Hepatocyte (in vitro differentiated cells): ENCODE measurements at places on chromosomes 2 and 18.

- no peak for DNase-seq
Measured at GRCh38 chr2:28314968-28315367, 77.7 kb upstream of the FOSL2 start.

GRCh38 chr2:8252997-8253694 lies 428.7 kb upstream of the ID2 start:
- no peak for DNase-seq

DNA sequence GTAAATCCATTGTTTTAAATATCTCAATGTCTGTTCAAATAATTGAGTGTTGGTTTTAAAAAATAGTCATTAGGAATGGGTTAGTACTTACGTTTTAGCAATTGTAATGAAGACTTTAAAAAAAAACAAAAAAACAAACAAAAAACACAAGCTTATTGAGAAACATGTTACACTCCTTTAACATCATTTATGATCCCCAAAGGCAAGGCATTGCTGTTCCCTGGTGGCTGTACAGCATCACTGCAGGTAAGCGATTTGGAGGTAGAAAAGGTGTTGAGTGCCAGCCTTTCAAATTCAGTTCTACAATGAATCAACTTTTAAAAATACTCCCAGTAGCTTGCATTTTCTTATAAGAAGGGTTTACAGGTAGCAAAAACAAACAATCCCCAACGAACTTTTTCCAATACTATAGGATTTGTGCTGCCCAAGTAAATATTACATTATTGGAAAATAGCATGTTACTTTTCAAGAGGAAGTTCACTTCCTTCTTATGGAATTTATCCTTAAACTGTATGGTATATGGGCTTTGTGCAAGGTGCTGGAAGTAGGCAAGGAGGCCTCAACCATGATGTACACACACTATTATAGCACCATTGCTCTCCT lies 27.5 kb downstream of the CNRIP1 start:
- DNase-seq, result peak; percentile 48

DNA sequence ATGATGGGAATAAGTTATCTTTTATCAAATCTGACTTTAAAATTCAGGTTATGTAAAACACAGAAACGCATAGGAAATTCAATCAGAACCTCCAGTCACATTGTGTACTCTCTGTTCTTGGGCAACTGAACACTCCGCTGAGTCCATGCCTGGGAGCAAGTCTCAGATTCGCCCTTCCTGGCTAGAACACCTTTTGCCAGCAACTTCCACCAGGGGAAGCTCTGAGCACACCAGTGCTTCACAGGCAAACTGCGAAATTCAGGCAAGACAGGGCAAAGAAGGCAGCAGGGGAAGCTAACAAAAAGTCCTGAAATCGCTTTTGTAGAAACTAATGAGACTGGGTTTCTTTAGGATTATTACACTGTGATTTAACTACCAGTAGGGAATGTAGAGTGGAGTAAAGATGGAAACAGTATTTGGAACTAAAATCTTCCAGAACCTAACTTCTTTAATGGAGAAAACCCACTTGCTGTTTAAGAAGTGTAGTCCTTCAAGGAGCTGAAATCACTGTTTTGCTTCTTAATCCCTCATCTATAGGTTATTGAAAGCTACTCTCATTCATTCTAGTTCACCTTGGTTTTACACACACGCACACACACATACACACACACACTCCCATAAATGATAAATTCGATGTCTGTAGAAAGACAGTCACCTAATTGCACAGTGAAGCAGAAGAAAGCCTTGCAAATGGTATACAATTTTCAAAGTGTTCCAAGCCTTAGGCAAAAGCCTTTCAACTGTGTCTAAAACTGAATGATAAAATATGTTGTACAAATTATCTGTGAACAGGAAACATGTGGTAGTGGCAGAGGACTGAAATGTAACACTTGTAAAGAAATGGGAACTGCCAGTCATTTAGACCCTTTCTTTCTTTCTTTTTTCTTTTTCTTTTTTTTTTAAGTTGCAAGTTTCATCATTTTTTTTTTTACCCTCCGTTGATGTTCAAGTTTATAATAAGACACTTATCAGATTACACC lies 214.5 kb downstream of the TMEM182 start:
- DNase-seq, result peak; percentile 76

DNA sequence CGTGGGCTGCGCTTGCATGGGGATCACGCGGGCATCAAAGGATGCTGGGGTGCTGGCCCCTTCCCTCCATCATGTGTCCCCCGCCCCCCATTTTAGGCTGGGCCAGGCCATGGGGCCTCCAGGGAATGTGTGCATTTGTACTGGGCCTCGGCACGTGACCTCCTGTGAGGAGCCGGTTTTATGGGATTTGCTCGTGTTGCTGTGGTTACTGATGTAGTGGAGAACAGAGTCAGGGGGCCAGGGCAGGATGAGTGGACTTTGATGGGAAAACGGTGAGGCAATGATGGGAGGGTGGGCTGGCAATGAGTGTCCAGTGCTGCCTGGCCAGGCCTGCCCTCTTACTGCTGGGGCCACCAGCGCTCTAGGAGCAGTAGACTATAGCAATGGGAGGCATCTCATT lies 257.7 kb downstream of the LOXHD1 start:
- no peak for DNase-seq

DNA sequence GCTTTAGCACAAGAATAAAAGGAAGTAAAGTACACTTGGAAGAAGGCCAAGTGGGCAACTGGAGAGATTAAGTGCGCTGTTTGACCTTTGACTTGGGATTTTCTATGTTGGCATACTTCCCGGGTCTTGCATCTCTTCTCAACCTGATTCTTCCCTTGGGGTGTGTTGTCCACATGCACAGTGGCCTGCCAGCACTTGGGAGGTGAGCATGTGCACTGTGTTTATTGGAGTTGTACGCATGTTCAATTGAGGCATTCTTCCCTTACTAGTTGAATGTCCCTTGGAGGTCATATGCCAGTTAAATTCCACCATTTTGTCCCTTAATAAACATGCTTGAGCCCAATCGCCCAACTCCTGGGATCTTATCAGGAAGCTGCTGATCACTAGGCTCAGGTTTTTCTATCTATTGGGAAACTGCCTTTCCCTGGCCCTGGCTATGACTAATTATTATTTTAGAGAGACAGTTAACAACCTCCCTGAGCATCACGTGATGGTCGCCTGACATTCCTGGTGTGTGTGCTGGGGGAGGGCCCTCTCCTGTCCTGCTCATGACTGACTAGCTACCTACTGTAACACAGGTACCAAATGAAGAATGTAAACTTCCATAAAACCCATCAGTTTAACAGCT lies 62.5 kb upstream of the RAPGEF4 start:
- DNase-seq, result peak; percentile 59

GRCh38 chr18:57780706-57781347 lies 22.3 kb downstream of the ATP8B1 start:
- no peak for DNase-seq

DNA sequence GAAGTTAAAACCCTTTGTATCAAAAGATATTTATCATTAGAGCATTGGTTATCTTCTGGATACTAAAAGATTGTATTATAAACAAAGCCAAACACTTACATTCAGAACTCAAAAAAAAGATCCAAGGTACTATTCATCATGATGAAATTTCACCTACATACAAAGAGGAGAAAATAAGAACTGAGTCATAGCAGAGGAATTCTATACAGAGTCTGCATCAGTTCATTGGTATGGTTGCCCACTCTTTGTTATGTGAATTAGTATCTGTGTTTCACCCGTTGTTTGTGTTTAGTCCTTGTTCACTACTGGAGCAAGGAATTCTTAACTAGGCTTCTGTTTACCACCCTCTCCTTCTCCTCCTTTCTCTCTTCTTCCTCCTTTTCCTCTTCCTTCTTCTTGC lies 157.9 kb downstream of the LNPK start:
- no peak for DNase-seq

DNA sequence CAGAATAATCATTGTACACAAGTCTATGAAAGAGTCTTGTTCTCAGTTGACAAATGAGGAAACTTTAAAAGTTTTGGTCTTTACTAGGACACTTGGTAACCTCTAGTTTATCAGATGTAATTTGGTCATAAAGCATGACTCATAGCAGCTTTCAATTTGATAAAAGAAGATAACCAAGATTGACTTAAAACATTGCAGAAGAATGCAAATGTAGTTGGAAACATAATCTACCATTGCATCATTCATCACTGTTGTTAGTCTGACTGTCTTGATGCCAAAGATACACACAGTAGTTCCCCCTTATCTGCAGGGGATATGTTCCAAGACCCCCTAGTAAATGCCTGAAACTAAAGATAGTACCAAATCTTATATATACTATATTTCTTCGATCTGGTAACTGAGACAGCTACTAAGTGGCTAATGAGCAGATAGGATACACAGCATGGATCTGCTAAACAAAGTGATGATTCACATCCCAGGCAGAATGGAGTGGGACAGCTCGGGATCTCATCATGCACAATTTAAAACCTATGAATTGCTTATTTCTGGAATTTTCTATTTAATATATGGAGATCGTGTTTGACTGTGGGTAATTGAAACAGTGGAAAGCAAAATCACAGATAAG lies 131.4 kb upstream of the CCDC68 start:
- DNase-seq, result no peak

- DNase-seq, result no peak
Measured at GRCh38 chr2:119156891-119157773, 1.4 kb downstream of the C1QL2 start.

GRCh38 chr2:128260239-128261138 lies 58.2 kb downstream of the HS6ST1 start:
- peak; percentile 90 for DNase-seq

GRCh38 chr2:230879271-230879882 lies 14.6 kb downstream of the ITM2C start:
- DNase-seq, result peak; percentile 56

DNA sequence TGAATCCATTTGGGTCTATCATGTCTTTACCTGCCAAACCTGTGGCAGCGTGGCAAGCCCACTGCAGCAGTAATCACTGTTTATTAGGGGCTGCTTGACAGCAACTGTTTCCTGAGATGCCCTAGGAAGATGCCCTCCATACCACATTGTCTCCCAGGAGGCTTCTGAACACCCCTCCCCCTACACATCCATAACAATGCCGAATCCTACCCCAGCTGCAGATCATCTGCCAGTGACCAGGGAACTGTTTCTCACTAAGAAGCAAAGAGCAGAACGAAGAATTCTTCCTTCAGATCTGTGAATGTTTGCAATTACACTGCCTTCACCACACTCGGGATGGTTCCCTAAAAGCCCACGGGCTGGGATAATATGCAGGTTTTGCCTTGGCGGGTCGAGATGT lies 127.8 kb downstream of the VIT start:
- no peak for DNase-seq

DNA sequence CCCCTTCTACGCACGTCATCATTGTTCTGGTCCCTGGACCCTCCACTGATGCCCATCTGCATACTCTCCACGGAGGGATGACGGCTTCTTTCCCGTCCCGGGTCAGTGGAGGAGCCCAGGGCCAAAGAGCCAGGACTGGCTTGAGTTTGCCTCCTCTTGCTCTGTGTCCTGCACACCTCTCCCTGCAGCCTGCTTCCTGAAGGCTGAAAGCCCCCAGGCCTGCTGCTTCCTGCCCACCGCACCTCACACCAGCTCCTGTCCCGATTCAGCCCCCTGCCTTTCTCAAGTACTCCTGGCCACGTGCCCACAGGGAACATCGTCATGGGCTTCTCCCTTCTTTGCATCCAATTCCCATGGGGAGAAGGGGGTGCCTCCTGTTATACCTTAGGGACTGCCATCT lies 7.1 kb downstream of the ADCY3 start:
- no peak for DNase-seq

DNA sequence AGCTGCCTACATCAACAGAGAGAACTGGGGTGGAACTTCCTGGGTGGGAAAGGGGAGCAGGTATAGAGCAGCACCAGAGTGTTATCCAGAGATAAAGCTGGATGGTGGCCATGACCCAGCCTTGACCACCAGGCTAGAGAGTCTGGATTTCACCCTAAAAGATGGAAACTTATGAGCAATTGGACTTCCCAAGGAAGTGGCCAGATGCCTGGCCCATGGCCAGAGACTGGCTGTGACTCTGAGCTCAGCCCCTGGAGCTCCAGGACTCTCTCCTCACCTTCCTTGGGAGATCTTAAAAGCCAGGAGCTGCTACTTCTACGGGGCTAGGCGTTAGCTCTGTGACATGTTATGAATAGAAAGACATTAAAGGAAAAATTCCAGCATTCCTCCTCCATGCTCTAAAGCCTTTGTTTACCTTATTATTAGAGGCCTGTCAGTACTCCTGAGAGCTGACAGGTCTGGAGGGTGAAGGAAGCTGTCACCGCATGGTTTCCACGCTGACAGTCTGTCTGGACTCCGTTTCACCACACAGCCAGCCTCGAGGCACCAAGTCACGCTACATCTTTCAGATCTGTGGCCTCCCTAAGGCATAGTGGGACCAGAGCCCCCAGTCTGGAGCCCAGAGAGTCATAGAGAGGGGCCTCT lies 260.0 kb upstream of the SIX2 start:
- DNase-seq, result no peak

- no peak for DNase-seq
Measured at GRCh38 chr2:217609952-217610351, 392.8 kb downstream of the TNS1 start.

GRCh38 chr2:216735668-216736067 lies 40.3 kb upstream of the IGFBP5 start:
- no peak for DNase-seq

DNA sequence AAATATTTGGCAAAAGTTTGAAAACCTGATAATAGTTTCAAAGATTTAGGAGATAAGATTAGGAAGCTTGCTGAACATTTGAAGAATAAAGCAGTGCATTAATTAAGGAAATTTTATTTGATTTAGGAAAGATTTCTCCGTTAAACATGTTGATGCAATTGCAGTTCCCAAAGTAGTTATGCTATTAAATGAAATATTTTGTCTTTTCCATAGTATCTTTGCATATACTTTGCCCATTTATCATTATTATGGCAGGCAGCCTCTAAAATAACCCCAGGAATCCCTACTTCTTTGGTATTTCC lies 136.5 kb downstream of the MREG start:
- DNase-seq, result no peak

GRCh38 chr18:40109252-40110049 lies 1845.6 kb upstream of the PIK3C3 start:
- DNase-seq, result no peak

DNA sequence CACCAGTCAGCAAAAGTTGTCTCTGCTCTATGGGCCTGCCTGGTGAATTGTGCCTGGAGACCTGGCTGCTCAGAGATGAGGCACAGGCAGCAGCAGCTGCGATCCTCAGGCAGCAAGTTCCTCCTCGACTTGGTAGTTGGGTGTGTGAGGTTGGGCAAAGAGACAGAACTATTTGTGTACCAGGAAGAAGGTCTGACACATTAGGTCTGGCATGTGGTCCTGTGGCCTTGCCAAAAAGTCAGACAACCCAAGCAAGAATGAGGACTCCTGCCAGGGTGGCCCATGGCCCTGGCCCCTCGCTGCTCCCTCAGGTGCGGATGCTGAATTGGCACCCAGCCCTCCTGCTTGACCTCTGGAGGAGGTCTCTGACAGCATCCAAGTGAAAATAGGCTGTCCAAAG lies 192.7 kb downstream of the DYSF start:
- DNase-seq, result no peak

- DNase-seq, result peak; percentile 86
Measured at GRCh38 chr2:76197842-76198448, 487.2 kb upstream of the GCFC2 start.
